MV-4-11 (cell line): ENCODE measurements at places on chromosomes 1 and 21.

DNA sequence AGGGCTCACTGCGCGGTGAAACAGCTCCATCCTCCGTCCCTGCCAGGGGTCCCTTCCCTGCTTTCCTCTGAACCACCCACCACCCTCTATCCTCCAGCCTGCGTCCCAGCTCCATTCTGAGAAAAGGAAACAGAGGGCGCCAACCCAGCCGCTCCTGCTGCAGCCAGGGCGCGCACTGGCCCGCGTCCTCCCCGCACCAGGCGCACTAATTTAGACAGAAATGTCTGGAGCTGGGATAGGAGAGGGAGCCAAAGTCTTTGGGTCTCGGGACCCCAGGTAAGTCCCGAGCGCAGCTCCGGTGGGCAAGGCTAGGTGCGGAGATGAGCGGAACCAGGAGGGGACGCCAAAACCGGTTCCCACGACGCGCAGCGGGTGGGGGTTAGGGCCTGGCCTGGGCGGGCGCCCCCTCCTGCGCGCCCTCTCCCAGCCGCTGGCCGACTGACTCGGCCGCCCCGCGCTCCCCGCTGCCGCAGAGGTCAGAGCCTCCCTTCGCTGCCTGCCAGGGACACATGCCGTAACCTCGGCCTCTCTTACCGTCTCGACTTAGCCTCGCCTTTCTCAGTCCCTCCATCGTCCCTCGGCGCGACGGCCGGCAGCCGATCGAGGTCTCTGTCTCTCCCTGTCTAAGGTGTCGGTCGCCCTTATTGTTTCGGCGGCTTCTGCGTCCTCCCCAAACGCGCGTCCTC lies 2.0 kb downstream of the CAMK2N1 start:
- DNase-seq: no peak

DNA sequence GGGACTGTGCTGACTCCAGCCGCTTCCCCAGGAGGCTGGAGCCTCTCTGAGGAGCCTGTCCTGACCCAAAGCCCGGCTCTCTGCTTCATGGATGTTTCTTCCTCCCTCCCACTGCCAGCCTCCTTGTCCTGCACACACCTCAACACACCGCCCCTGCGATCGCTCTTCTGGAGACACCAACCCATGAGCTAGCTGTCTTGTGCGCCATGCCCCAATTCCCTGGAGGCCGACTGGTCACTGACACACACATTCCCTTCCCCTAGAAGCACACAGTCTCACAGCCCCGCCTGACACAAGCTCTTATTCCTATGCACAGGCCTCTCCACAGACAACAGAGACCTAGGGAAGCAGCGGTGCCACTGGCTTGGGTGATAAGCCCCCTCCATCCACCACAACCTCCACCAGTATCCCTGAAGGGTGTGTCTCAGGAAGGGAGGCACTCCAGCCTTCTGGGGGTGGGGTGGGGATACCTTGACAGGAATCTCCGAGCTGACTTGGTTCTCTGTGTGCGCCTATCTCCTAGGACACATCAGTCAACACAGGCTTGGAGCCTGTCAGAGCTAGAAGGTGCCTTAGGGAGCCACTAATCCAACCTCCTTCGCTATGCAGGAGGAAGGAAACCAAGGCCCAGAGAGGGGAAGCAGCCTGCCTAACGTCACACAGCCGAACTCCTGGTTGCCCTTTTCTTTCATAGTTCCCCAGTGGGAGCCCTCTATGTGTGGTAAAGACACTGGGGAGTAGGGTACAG lies 31.1 kb downstream of the AHDC1 start:
- no peak for DNase-seq

- DNase-seq: no peak
Observed at GRCh38 chr21:29939924-29940275, at the start of gene GRIK1. TSS of gene GRIK1 (minus strand) at chr21:29939996.

GRCh38 chr1:1796466-1796865 lies 18.2 kb upstream of the NADK start:
- no peak for DNase-seq

GRCh38 chr1:32062867-32063230 lies 9.9 kb upstream of the TMEM39B start:
- no peak for DNase-seq

GRCh38 chr1:226223786-226224244 lies 351 bp downstream of the MIXL1 start:
- DNase-seq: no peak
